ENCODE measurements at places on chromosomes 3 and 15.

DNA sequence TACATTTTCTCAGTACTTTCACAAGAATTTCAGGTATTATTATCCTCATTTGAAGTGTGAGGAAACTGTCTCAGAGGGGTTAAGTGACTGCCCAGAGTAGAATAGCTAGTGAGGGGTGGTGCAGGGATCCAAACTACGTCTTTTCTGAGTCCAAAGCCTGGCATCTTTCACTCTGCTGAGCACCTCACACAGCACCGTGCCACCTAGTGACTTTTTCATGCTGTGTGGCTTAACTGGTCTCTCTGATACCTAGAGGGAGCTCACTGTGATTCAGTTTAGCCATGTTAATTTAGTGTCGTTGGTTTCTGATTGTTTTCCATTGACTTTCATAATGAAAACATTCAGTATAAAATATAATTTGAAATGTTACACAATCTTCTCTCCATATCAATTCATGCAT lies 91.4 kb upstream of the NLGN1 start:
- no peak for DNase-seq

- no peak for DNase-seq
Observed at GRCh38 chr15:32919749-32920414, 202.1 kb downstream of the GREM1 start.

DNA sequence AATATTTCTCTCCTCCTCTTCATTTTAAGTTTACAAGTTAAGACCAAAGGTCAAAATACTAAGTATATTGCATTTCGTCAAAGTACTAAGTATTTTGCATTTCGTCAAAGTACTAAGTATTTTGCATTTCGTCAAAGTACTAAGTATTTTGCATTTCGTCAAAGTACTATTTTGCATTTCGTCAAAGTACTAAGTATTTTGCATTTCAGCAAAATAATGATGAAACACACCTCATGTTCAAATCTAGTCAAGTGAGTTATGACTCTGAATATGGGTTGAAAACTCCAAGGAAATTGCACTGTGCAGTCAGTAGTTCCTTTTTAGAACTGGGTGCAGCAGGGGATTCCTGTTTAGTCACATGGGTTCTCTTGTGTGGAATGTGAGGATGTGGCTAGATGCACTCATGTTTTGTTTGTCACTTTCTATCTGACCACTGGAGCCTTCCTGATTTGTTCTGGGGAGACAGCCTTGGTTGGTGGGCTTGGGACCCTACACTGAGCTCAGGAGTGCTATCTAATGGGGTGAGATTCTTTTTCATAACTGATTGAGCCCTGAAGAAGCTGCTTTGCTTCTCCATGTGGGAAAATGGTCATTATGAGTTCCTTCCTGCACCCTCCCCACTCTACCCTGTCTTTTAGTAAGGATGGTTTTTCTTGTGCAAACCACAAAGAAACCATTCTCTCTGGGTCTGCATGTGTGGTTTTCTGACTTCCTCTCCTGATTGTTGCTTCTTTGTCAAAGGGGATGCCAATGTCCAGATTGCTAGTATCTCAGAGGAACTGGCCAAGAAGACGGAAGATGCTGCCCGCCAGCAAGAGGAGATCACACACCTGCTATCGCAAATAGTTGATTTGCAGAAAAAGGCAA lies 73.4 kb downstream of the CCK start:
- peak; percentile 88 for DNase-seq

DNA sequence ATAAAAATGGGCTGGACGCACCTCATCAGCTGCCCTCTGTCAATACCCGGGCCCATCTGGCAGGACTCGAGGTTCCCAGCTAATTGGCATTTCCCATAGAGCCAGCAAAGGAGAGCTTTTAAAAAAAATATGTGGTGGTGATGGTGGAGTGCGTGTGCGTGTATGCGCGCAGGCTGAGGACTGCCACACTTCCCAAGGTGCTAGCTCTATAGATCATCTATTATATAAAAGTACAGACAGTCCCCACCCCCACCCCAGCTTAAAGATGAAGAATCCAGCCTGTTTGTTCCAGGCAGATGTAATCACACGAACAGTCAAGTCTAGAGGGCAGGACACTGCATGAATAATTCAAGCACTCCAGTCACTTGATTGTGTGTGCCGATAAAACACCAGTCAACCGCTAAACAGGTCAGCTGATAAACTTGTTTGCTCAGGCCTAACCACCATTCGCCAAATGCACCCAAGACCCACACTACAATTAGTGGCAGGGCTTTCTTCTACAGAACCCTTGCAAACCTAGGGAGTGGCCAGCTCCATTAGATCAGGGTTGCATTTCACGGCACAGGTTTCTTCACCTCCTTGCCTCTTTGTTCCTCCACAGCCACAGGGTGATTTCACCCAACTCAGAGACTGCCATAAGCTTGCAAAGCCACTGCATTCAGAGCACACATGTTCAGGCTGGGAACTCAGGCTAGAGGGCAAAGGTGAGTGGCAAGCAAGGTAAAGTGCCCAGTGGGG lies 5.8 kb downstream of the TLE3 start:
- no peak for DNase-seq

DNA sequence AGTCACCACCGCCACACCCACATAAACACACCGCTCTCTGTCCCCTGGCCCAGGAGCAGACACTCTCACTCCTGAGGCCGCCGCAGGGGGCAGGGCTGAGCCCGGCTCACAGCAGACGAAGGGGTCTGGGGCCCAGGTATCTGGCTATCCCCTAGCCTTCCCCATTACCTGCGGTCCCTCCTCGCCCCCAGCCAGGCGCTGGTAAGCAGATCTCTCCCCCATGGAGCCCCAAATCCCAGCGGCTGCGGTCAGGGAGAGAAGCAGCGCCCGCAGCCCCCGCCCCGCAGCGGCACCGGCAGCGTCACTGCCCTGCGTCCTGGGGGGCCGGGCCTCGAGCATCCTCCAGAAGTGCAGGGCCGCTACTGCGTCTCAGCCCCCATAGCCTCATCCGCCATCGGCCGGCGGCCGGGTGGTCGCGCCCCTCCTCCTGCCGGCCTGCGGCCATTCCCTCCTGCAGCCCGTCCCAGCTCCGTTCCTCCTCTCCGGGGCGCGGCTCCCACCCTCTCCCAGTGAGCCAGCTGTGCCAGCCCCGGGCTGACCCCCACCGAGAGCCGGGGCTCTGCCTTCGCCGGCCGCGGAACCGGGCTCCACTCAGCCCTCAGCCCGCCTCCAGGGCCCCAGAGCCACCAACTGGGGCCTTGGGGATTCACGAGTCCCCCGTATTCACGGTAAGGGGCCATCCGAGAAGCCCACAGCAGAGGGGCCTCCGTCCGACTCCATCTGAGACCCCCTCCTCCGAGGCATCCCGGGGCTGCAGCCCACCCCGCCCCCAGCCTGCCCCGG lies 13.1 kb downstream of the TNK2 start:
- peak; percentile 20 for DNase-seq

GRCh38 chr15:101004986-101005747 lies 86.0 kb downstream of the LRRK1 start:
- no peak for DNase-seq

GRCh38 chr15:28725556-28725955 lies 13.3 kb upstream of the GOLGA8M start:
- no peak for DNase-seq

DNA sequence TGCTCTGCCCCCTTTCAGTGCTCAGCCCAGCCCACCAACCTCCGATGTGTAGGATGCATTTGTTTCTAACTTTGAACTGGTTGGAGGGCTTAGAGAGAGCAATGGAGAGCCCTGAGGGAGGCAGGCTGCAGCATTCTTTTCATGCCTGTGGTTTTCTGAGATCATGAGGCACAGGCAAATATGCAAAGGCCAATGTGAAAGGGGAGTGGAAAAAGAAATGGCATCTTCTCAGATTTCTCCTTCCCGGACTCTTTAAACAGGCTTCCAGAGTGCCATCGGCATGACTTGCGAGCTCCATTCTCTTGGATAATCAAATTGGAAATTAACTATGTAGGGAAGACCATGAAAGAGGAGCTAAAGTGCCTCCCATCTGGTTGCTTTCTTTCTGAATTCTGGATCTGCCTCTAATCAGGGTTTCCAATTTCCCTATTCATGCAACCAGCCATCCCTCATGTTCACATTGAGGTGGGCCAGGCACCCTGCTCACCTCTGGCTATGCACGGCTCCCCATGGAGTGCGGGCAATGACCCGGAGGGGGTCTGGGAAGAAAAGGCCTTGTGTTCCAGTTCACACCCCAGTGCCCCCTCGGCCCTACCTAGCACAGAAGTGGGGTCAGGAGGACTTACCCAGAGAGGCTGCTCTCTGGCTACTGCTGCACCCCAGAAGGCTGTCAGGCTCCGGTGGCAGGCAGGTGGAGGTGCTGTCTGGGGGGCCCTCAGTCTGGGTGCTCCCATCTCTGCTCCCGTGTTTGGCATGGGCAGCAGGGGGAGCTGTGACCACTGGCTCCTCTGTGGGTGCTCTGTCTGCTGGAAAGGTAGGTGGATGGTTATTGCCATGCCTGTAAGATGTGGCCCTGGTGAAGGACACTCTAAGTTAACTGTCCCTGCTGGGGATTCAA lies 16.1 kb downstream of the AMOTL2 start:
- DNase-seq: no peak

GRCh38 chr3:177595530-177596188 lies 398.4 kb upstream of the TBL1XR1 start:
- no peak for DNase-seq

- DNase-seq: no peak
Observed at GRCh38 chr15:80395616-80396015, 8.6 kb upstream of the ARNT2 start.

DNA sequence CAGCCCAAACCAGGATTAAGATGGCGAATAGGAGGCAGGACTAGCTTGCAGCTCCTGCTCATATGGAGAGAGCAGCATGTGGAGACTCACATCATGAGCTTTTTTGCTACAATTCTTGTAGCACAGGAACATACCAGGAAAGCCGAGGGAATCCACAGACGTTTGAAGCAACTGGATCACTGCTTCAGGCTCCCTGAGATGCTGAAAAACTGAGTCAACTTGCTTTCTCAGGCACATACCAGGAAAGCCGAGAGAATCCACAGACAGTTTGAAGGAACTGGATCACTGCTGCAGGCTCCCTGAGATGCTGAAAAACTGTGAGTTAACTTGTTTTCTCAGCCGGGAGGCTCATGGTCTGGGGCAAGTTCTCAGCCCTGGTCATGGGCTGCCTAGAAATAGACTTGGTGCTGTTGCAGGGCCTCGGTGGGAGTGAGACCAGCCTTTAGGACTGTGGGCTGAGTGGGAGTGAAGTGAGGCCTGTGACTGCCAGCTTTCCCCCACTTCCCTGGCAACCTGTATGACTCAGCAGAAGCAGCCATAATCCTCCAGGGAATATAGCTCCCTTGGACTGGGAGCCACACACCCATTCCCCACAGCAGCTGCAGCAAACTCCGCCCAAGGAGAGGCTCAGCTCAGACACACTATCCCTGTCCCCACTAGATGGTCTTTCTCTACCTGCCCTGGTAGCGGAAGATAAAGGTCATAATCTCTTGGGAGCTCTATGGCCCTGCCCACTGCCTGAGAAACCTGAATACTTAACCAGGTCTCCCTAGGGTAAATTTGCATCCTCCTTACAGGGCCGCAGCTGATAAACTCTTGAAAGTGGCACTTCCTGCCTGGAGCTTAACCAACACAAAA lies 51.9 kb upstream of the PFN2 start:
- DNase-seq: no peak

DNA sequence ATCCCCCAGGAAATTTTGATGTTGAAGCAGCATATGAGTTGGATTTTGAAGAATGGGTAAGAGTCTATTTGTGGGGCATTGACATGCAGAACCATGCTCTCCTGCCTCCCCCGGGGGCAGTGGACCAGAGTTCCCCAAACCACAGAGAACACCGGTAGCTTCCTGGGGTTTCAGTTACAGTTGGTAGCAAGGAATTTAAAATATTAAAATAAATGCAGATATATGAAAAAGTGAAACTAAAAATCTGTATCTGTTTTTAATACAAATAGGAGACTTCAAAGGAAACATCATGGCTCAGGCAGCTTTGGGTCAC lies 37.4 kb downstream of the SLC9A9 start:
- no peak for DNase-seq

- no peak for DNase-seq
Observed at GRCh38 chr3:119019767-119020518, 14.7 kb downstream of the IGSF11 start.

DNA sequence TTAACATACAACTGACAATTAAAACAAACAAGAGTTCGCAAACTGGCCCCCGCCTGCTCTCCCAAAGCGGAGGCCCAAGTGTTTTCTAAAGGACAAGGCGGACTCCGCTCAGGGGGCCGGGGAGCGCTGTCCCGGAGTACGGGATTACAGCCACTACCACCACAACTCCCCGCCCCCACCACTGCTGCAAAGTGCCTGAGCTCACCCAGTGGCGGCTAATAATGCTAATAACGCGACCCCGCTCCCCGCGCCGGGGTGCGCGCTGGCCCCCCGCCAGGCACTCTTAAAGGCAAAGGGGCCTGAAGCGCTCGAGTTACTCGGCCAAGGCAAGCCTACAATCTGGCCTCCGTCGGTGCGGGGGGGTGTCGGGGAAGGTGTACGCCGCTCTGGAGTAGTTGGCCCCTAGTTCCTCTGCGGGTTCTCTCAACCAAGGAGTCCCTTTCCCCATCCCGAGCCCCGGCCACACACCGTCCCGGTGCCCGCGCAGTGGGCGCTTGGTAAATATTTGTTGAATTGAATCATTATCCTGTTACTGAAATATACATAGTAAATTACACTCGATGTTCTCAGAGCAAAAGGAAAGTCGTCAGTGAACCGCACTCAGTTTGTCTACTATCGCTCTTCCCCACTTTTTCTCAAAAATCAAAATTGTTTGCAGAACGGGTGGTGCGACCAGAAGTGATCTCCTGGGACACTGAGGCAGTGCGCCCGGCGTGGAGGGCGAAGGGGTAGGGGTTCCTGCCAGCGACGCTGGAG lies 827 bp downstream of the WNT5A start:
- DNase-seq: no peak

- no peak for DNase-seq
Observed at GRCh38 chr3:125434582-125435011, 59.5 kb upstream of the ZNF148 start.

DNA sequence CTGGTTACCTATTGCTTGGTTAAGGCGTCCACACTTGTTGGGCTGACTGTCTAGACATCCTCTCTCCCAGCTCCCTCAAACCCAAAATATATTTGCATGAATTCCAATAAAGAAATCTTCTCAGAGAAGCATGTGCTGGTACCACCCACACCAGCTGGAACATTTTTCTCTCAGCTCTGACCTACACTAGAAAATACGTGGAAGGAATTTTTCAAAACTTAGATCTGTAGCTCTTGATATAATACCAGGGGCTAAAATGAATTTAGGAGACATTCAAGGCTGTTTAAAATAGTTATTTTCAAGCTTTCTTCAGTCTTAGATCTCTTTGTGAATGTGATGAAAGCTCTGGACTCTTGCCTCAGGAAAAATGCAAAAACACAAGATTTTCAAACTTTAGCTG lies 590.4 kb downstream of the PDCD6IP start:
- DNase-seq: no peak

DNA sequence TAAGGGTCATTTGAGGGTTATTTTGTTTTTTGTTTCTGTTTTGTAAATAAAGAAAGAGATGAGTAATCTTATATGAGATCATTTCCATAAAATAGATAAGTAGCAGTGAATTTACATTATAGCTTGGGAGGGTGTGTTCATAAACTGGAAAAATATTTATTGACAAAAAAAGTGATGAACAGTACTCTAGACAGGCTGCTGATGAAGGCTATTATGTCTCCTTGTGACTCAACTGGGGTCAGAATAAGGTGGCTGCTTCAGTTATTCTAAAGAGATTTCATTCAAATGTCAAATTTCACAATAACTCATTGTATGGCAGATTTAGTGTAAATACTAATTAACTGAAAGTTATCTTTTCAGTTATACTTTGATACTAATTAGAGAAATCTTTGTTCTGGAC lies 251.1 kb upstream of the CMC1 start:
- no peak for DNase-seq

GRCh38 chr3:108182339-108182738 lies 39.9 kb downstream of the IFT57 start:
- DNase-seq: no peak

- DNase-seq: no peak
Observed at GRCh38 chr3:137163241-137163871, 205.6 kb downstream of the IL20RB start.

Measured in MV-4-11 (cell line).